Stimulated activated CD8-positive, alpha-beta memory T cell treated with anti-CD3 and anti-CD28 coated beads, Interleukin-2, amount 100 ng/mL, for 1 hour (primary cell): ENCODE measurements at places on chromosomes 3 and 15.

DNA sequence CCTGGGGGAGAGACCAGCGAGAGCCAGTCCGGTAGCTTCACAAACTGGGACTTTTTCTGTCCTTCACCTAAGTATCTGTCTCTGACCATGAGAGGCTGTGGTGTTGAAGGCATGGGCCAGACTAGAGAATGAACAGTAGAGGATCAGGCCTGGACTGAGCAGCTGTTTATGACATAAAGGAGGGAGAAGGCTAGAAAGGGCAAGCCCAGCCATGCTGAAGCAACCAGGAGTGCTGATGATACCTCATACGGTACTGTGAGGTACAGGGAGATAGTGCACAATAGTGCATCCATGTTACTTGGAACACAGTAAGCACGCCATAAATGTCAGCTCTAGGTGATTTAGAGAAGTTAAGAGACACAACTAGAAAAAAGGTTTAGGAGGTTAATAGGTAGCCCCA lies 22.6 kb upstream of the TIMP4 start:
- no peak for DNase-seq

DNA sequence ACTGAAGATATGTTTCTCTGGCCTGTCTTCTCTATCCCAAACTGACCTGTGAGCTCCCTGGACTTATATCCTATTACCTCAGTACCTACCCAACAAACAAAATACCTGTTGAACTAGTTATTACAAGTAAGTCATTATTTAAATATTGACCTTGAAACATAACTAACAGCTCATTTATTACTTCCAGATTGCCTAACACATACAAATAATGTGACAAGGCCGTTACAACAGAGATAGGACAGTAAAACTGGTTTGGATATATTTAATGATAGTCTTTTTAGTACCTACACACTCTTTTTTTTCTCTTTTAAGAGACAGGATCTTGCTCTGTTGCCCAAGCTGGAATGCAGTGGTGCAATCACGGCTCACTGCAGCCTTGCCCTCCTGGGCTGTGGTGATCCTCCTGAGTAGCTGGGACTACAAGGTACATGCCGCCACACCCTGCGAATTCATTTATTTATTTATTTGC lies 145.0 kb downstream of the ADAM10 start:
- DNase-seq = no peak

DNA sequence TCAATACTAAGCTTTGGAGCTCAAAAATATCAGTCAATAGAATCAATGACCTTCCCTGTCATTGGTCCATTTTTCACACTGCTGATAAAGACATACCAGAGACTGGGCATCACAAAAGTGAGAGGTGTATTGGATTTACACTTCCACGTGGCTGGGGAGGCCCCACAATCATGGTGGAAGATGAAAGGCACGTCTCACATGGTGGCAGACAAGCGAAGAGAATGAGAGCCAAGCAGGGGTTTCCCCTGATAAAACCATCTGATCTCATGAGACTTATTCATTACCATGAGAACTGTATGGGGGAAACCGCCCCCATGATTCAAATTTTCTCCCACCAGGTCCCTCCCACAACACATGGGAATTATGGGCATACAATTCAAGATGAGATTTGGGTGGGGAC lies 81.9 kb downstream of the ANXA2 start:
- DNase-seq = no peak

DNA sequence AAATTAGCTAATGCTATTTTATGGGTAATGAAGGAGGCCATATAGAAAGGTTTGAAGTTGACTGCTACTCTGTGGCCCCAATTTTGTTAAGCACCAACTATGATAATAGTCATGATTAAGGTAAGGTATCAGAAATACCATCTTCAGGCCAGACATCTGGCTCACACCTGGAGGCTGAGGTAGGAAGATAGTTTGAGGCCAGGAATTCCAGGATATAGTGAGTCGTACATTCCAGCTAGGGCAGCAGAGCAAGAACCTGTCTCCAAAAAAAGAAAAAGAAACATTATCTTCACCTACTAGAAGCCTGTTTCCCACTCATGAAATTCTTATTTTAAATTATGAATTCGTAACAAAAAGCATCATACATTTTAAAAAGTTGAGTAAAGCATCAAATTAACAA lies 64.4 kb downstream of the LRRC28 start:
- no peak for DNase-seq

GRCh38 chr15:96416218-96416933 lies 85.9 kb downstream of the NR2F2 start:
- no peak for DNase-seq

- no peak for DNase-seq
These were observed 6.3 kb downstream of the TSEN2 start for GRCh38 chr3:12490547-12490946.

GRCh38 chr3:134029734-134030378 lies at the start of gene SLCO2A1:
Gene SLCO2A1 (minus strand): TSS chr3:134029925. CDS start chr3:134029802, 123 bp downstream.
- DNase-seq = no peak

- peak; percentile 10 for DNase-seq
These were observed 65.9 kb downstream of the BTD start for GRCh38 chr3:15667484-15667883.

DNA sequence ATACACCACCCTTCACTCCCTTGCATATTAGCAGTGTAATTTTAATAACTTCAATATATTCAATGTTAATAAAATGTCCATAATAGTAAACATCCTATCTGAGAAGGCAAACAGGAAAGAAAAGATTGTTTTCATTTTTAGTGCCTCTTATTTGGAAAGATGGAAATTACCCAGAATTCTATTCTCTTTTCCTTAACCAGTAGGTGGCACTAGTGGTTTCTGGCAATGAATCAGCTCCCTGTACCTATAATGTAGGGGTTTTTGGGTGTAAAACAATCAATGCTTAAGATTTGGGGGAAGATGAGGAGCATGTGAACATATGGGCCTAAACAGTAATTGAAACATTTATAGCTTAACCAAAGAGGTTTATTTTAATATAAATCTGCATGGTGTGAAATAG lies 5.7 kb upstream of the SEMA6D start:
- no peak for DNase-seq

- DNase-seq = no peak
These were observed 75.0 kb downstream of the SEMA5B start for GRCh38 chr3:122952520-122952919.

- no peak for DNase-seq
These were observed 169.5 kb upstream of the SMAD3 start for GRCh38 chr15:66895794-66896453.

DNA sequence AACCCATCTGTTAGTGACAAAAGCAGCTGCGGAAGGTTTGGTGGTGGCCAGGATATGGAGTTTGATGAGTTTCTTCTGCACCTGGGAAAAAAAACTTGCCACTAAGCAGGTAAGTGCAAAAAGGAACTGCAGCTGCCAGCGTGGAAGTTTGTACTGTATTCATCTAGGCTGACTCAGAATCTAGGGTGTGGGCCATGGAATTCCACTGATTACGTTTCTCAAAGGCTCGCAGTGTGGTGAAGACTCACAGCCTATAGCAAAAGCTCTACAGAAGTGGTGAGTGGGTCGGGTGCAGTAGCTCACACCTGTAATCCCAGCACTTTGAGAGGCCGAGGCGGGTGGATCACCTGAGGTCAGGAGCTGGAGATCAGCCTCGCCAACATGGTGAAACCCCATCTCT lies 334.6 kb upstream of the GRM7 start:
- DNase-seq = no peak

- no peak for DNase-seq
These were observed 9.2 kb upstream of the STT3B start for GRCh38 chr3:31523543-31523942.

DNA sequence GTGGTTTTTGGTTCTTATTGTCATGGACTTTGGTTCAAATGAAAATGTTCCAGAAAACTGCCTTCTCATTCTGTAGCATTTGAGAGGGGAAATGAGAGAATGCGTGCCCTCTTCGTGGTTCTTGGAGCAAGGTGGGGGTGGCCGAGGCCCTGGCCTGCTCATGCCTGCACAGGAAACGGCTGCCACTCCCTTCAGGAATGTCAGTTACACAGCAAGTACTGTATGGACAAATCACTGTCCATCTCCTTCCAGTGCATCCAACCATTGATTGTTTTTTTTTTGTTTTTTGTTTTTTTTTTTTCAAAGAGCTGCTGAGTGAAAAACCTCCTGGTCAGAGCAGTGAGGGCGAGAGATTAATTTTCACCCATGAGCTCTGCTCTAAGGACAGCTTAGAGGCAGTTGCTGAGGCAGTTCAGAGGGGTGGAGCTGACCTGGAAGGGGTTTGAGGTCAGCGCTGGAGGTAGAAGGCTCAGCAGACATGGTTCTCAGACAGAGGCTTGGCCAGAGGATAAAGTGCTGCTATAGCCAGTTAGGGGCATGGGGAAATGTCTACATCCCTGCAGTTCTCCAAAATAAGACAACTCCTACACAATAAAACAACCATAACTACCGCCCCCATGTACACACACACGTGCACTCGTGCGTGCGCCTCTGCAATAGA lies 20.2 kb upstream of the KIF23 start:
- DNase-seq = no peak

- no peak for DNase-seq
These were observed 45.6 kb upstream of the TCAIM start for GRCh38 chr3:44292947-44293346.

DNA sequence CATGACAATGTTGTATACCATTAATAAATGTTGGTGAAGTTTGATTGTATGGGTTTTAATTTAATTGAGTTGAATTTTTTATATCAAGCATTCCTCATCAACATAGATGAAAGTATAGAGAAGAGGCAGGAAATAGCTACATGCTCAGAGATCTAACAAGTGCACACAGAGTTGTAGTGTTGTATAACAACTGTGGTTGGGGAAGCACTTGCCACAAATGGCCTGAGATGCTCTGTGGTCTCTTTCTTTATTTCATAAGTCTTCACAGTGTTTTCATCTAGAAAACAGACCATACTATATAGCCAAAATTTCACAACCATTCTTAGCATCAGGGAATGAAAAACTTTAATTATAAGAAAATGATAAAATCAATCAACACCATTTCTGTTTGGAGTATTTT lies 682.6 kb upstream of the NECTIN3 start:
- DNase-seq = no peak

DNA sequence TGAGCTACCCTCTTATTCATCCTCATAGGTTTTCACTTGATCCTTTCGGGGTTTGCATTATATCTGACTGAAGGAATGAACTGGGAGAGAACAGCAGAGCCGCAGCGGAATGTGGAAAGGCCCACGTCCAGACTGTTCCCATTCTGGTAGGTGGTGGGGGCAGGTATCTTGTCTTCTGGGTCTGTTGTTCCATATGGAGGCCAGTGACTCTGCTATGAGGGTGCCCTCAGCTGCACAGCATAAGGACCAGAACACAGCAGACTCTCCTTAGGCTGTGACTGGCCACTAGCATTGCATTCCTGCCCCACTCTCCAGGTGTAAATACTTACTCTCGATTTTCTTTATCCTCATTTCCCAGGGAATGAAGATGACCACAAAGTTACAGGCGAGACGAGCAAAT lies 12.1 kb downstream of the TMC3 start:
- DNase-seq = no peak

DNA sequence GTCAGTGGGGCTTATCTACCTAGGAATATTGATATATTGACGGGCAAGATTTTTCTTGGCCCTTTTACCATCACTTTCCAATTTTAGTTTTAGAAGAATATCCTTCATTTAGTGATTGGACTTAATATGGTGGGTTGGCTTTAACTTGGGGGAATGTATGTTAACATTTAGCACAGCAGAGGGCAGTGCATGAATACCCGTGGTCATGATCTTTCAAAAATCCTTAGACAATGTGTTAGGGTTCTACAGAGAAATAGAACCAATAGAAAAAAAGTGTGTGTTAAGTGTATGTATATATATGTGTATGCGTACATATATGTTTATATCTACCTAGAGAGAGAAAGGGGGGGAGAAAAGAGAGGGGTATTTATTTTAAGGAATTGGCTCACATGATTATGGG lies 36.9 kb downstream of the GPR171 start:
- no peak for DNase-seq

- DNase-seq = no peak
These were observed 71.0 kb downstream of the WWTR1 start for GRCh38 chr3:149586871-149587270.

DNA sequence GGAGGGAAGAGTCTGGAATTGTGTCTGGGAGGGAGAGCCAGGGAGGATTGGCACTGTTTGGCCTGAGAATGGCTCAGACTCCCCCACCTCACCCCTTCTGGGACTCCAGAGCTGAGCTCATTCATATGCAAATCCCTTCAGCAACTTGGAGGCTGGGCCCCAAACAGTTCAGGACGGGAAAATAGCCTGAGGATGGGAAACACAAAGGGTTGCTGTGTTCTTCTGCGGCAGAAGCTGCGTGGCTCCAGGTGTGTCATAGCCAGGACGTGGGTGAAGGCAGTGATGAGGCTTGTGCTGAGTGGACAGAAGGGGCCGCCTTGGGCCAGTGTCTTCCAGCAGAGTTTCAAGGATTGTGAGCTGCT lies 16.6 kb downstream of the MASP1 start:
- DNase-seq = no peak

DNA sequence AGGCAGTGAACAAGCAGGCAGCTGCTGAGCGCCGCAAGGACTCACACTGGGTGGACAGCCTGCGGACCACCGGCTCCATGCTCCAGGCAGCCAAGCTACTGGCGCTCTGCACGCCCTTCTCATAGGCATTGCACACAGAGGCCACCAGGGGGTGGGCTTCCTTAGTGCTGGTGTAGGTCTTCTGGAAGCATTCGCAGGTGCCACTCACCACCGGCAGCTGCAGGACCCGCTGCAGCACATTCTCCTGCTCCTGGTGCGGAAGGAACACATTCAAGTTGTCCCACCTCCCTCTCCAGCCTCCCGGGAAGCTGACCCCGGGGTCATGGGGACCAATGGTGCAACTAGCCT lies 6.0 kb downstream of the PLIN1 start:
- DNase-seq = no peak

DNA sequence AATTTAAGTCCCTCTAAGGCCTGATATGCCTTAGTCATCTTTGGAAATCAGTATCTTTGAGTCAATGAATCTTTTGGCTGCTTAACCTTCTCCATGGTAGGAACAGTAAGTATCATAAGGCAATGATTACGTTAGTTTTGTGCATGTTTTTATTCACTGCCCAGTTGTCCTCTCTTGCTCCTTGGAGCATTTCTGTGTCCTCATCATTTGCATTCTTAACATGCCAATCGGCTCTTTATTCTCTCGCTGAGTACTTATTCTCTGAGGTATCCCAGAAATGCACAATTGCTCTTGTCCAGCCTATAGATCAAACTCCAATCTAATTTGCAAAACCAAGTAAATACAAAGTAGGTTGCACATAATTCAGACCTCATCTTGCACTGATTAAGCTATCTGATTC lies 405.0 kb upstream of the IL12A start:
- no peak for DNase-seq

- no peak for DNase-seq
These were observed 175.8 kb downstream of the THSD4 start for GRCh38 chr15:71290881-71291635.

GRCh38 chr3:45127130-45127822 lies 18.9 kb downstream of the CDCP1 start:
- no peak for DNase-seq

DNA sequence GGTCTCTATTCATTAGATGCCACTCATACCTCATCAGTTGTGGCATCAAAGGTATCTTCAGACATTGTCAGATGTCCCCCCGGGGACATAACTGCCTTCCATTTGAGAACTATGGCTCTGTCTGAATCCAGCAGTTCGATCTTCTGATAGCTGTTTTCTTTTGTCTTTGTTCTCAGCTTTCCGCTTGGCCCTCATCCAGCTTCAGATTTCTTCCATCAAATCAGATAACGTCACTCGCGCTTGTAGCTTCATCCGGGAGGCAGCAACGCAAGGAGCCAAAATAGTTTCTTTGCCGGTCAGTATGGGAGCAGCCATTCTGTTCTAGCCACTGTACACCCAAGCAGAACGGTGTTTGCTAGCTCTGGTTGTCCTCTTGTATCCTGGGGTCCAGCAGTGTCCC lies 4.4 kb downstream of the NIT2 start:
- DNase-seq = no peak
